Stomach (tissue), 19 donors: ENCODE measurements at places on chromosomes 6 and 20.

GRCh38 chr20:33882481-33882880 lies 71.3 kb downstream of the CHMP4B start:
- no peak for DNase-seq

- no peak for DNase-seq
Measured at GRCh38 chr20:32880635-32881034, 21.9 kb downstream of the EFCAB8 start.

DNA sequence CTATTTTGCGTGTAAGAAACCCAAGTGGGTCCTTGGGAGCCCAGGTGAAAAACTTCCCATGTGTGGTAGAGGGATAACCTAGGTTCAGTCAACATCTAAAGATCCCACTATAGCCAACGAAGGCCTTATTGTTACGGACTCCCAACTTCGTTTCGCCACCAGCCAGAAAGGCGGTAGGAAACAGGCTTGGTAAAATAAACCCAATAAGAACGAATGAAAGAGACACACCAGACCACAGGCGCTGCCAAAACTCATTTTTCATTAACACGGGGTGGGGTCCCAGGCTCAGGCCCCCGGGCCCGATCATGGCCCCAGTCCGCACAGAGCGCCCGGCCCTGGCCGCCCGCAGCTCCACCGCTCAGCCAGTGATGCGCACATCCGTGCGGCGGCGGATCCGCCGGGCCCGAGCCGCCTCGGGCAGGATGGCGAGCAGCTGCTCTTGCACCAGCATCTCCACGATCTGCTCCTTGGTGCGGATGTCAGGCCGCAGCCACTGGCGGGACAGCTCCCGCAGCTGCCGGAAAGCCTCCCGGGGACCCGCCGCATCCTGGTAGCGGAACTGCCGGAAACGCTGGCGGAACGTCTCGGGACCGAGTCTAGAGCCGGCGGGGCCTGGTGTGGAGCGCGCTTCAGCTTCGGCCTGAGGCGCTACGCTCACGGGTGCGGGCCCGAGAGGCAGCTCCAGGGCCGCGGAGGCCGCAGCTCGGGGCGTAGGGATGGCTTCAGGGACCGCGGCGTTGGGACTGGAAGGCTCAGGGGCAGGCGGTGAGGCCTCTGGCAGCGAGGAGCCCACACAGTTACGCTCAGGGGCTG lies 709 bp downstream of the SCAND1 start:
- DNase-seq = peak; percentile 61

GRCh38 chr6:126914801-126915200 lies 203.7 kb upstream of the RSPO3 start:
- no peak for DNase-seq

DNA sequence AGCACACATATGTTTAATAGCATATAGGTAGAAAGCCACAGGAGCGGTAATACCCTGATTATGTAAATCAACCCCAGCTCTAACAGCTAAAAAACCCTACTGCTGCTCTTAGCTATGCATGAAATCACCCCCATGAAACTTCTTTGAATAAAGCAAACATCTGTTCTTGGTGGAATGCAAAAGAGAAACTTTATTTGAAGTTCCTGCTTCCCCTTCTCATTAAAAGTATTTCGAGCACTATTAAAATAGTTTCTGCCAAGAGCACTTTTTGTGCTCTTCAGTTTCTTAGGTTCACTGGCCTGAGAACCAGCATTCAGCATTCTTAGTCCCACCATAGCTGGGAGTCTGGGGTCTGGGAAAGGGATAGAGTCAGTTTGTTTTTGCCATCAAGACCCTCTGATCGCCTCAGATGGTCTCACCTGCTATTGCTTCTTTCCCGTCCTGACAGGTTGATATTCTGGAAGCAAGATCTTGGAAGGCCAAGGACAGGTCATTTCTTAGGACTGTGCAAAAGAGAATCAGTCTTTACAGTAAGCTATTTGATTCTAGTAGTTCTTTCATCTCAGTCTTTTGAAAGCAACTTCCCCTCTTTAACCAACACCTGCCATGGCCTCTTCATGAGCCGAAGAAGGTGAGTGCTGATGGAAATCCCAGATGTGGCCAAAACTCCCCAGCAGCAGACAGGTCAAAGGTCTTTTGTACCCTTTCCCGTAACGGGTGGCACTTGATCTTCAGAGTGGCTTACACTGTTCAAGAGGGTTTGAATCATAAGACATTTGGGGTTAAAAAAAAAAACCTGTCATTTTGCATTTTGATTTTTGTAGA lies 76.5 kb upstream of the TMEM170B start:
- no peak for DNase-seq

DNA sequence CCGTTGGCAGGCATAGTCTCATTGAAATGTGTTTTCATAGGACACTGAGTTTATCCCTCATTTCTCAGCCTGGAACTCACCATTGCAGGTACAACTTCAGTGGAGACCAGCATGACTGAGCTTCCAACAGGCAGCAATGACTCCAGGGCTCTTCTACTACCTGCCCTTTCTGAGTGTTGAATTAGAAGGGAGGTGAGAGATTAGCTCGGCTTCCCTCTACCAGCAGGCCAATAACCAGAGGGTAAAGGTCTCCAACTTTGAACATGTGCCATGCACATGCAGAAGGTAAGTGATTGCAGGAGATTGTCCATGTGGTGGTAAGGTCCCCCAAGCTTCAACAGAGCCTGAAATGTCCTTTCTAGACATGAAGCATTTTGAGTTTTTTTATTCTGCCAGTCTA lies 233.8 kb upstream of the SUPT3H start:
- DNase-seq = no peak

GRCh38 chr6:141464490-141464889 lies 668.2 kb upstream of the GJE1 start:
- peak; percentile 63 for DNase-seq

- DNase-seq = peak; percentile 91
Measured at GRCh38 chr20:46174469-46175126, 56.5 kb downstream of the CD40 start.

DNA sequence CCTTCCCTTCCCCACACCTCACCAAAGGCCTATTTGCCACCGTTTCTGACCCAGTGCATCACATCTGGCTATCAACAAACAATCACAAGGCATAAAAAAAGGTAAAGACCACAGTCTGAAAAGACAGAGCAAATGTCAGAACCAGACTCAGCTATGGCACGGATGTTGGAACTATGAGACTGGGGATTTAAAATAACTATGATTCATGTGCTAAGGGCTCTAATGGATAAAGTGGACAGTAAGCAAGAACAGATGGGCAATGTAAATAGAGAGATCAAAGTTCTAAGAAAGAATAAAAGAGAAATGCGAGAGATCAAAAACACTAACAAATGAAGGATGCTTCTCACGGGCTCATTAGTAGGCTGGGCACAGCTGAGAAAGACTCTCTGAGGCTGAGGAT lies 99.5 kb downstream of the LAMP5 start:
- no peak for DNase-seq

GRCh38 chr20:24996449-24997377 lies 4.2 kb upstream of the APMAP start:
- no peak for DNase-seq
